ENCODE measurements at places on chromosomes 16 and 17.

DNA sequence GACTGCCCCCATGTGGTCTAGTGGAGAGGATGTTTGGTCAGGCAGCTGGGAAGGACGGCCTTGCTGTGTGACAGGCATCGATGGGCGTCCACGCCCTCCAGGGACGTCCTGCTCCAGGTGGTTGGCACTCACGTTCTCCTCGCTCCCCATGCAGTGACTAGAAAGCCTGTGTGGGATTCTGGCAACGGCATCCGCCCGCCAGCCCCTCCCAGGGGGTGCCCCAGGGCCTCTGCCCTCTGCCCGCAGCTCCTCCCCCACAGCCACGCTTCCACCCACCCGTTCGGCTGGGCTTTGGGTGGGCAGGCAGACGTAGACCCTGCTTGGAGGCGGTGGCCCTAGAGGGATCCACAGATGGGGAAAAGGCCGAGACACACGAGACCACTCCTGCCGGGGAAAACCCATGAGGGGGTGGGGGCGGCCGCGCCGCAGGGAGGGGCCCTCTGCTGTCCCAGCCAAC, 4.7 kb upstream of the IL17C start:
- no peak for DNase-seq

DNA sequence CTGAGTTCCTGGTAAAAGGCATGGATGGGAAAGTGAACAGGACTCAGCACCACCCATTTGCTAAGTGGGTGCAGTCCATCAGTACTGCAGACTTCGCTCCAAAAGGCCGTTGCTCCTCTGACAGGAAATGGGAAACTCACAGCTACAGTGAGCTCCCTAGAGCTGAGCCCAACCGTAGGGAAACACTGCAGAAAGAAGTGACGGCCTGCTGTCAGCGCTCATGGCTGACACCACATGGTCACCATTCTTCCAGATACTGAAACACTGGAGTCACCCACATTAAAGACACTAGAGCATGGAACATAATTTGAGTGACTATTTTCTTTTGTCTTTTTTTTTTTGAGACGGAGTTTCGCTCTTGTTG, 31.9 kb downstream of the UBE2O start:
- no peak for DNase-seq

DNA sequence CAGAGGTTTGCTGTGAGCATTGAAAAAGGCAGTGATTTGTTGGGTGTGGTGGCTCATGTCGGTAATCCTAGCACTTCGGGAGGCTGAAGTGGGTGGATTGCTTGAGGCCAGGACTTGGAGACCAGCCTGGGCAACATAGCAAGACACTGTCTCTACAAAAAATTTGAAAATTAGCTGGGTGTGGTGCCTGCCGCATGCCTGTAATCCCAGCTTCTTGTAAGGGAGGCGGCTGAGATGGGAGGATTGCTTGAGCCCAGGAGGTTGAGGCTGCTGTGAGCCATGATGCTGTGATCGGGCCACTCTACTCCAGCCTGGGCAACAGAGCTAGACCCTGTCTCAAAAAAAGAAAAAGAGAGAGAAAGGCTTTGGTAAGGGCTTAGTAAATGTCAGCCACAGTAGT, 7.0 kb upstream of the NPIPB2 start:
- no peak for DNase-seq

DNA sequence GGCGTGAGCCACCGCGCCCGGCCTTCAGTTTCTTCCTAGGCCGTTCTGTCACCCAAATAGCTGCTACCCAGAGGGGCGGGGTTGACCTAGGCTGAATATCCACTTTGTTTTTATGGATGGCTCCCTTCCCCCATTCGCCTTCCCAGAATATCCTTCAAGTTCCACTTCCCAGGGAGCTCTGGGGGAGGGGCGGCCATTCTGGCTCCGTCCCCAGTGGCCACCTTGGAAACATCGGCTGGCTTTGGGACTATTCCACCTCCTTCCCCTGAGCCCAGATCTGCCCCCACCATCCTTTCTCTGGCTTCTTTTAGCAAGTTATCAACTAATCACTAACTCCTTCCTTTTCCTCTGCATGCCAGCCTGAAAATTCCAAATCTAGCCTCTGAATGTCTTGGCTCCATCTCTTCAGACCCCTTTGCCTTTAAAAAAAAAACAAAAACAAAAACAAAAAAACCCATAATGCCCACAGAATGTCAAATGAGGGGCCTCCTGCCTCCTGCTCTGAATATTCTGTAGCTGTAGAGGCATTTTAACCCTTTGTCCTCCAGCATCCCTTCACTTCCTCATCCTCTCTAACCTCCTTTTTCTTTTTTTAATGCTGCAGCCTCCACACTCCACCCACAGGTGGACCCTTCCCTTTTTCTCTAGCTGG, 6.4 kb downstream of the ATP1B2 start:
- no peak for DNase-seq

- DNase-seq, result no peak
Measured at GRCh38 chr17:63533433-63534077, 10.4 kb downstream of the KCNH6 start.

DNA sequence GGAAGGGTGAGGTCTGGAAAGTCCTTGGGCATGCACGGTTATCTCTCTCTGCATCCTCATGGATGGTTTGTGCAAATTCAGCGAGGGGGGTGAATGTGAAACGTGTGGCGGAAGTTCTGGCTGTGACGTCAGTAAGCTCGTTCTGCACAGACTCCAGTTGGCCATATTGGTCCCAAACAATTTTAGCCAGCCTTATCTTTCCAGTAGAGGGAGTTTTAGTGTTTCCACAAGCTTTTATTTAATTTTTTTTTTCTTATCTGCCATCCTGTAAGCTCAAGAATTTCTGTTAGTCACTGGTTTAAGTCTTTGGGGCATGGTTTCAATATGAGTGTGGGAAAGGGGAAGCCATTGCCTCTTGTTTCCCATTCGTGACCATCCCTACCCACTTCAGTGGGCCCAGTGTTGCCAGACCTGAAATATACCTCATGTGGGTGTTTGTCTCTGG, 39.0 kb downstream of the HLF start:
- no peak for DNase-seq

- no peak for DNase-seq
Measured at GRCh38 chr16:66176111-66176510, 190.4 kb upstream of the CDH5 start.

GRCh38 chr17:67241719-67242341, 3.2 kb downstream of the HELZ start:
- DNase-seq, result no peak

- no peak for DNase-seq
Measured at GRCh38 chr16:3510416-3510815, 9.6 kb downstream of the CLUAP1 start.

- no peak for DNase-seq
Measured at GRCh38 chr16:30485818-30486436, 13.4 kb downstream of the ITGAL start.

GRCh38 chr16:55471448-55472097, 7.4 kb upstream of the MMP2 start:
- no peak for DNase-seq

- DNase-seq, result no peak
Measured at GRCh38 chr16:88978608-88979346, 1.8 kb upstream of the CBFA2T3 start.

GRCh38 chr16:31414706-31415105, 13.5 kb downstream of the COX6A2 start:
- DNase-seq, result no peak

- DNase-seq, result no peak
Measured at GRCh38 chr17:48137656-48138055, 30.1 kb downstream of the SNX11 start.

GRCh38 chr16:67723151-67723910, 4.2 kb upstream of the GFOD2 start:
- no peak for DNase-seq

DNA sequence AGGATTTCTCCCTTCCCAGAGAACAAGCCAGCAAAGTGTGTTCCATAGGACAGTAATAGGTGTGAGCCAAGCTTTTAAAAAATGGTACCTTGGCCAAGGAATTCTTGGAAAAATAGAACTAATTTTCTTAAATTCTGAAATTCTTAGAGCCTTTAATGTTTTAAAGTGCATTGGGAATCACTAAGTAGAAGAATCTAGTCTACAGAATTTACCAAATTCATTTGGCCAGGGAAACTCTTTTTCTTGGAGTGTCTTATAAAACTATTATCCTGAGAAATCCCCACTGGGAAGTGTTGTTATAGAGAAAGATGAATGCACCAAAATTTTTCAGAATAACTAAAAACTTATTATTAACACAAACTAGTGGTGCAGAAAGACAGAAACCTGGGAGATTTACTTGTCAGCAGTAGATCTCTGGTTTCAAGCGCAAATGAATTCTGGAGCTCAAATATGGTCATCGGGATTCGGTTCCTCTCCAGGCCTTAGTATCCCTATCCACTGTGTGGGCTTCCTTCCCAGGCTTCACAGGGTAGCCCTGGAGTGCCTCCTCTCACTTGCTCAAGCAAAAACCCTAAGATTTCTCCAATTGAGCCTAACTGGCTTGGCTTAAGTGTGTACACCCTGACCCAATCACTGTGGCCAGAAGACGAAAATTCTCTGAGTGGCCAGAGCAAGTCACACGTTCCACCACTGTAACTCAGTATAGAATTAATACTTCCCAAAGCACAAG, 217.8 kb downstream of the CHD9NB start:
- DNase-seq, result no peak

- peak; percentile 66 for DNase-seq
Measured at GRCh38 chr16:89565506-89566372, 5.3 kb downstream of the RPL13 start.

DNA sequence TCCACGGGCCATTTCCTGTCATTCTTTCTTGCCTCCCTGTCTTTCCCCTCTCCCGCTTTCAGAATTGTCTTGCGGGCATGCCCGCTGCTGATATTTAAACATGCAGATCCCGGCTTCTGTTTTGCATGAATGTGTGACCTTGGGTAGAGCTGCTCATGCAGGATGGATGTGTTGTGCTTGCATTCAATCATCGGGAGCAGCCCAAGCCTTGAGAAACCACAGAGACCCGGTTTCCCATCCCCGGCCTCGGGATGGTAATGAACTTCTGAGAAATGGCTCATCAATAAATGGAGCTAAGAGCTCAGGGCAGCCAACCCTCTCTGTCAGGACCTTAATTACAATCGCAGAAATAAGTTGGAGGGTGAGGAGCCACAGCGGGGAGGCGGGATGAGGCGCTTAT, 303.7 kb upstream of the TNRC6C start:
- no peak for DNase-seq

- no peak for DNase-seq
Measured at GRCh38 chr17:77101521-77102410, 39.0 kb upstream of the SEC14L1 start.

DNA sequence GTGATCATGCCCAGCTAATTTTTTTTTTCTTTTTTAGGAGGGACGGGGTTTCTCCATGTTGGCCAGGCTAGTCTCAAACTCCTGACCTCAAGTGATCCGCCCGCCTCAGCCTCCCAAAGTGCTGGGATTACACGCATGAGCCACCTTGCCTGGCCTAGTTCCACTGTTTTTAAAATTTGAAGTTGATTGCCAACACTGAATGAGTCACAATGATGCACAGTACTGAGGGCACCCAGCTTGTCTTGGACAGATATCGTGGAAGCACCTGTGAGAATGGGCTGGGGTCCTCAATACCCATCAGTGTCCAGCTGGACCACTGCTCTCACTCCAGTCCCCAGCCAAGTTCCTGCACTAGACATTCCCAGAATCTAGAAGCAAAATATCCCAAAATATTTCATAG, 2.5 kb downstream of the KNOP1 start:
- DNase-seq, result no peak

DNA sequence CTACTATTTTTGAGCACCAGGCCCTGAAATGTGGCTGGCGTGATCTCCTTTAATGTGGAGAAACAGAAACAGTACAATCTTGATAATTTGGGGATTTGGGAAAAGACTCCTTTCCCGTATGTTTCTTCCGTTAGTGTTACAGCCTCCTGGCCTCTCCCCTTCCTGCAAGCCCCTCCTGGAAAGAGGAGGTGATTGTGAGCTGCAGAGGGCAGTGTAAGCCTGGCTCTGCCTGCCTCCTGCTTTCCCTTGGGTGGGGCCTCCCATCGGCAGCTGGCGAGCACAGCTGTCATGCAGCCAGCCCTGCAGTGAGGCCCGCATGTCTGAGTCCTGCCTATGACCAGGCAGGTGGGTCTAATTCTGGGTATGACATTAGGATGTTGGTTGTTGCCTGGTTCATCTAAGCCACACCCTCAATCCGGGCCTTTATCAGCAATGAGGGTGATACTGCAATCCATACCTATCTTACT, 48.7 kb upstream of the WSB1 start:
- DNase-seq, result peak; percentile 27

- no peak for DNase-seq
Measured at GRCh38 chr16:58205276-58206036, 7.5 kb upstream of the CSNK2A2 start.

DNA sequence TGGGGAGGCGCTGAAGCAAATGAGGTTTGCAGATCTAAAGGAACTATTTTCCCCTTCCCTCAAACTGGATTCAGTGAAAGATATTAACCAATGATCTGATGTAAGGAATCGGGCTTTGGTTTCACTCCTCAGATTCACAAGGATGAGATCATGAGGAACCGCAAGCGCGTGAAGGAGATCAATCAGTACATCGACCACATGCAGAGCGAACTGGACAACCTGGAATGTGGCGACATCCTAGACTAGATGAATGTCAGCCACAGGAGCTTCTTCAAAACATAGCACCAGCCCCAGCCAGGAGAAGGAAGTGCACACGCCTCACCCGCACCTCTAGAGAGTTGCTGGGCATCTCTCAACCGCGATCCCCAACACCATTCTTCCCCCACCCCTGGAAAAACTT, 22.5 kb downstream of the ATPAF2 start:
- DNase-seq, result no peak

DNA sequence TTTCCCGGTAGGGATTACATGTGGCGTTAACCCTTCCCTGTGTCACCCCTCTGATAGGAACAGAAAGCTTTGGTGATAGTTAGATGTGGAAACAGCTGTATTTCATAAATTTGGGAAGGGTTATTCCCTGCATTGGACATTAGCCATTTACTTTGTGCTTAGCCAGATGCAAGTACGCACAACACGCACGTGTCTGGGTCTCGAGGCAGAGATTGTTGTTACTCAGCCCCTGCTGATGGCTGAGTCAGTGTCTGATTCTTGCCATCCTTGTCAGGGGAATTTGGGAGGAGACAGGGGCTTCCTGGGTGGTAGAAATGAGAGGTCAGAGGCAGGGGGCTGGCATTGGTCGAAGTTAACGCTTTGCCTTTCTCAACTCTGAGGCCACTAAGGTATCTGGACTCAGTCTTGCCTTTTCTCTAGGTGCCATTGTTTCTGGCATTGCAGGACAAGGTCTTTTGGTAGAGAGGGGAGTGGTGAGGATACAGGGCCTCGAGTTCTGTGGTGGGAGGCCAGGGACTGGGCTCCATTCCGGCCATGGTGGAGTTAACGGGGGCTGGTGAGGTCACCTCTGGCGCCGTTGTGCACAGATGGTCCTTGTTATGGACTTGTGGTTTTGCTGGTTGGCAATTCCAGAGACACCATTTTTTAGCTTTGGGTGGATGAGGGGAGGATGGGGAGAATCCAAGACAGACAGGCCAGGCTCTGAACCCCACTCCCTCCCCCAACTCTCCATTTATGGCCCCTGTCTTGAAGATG, 8.2 kb downstream of the MMP2 start:
- no peak for DNase-seq

- no peak for DNase-seq
Measured at GRCh38 chr17:73157521-73157890, 7.3 kb upstream of the SSTR2 start.

- no peak for DNase-seq
Measured at GRCh38 chr17:56919717-56920116, 5.9 kb upstream of the TRIM25 start.

Measured in stimulated activated CD4-positive, alpha-beta T cell treated with anti-CD3 and anti-CD28 coated beads, Interleukin-2, amount 100 ng/mL, for 48 hours (primary cell).